ENCODE measurements at places on chromosomes 5 and 9. TPM values are rescaled to one million over a fixed set of nuclear protein-coding genes. Genes with fewer than 3 reads are reported as not detected.

GRCh38 chr5:173745123-173745522 lies 128.7 kb upstream of the BOD1 start:
- H3K4me1 ChIP-seq = peaks cover 4% of the 10 kb centered on the region
- no peak for DNase-seq
- no peaks in the 10 kb centered on the region for H3K27me3 ChIP-seq
- H3K27ac ChIP-seq = no peak overlapping the region
- H3K4me3 ChIP-seq = no peak overlapping the region

DNA sequence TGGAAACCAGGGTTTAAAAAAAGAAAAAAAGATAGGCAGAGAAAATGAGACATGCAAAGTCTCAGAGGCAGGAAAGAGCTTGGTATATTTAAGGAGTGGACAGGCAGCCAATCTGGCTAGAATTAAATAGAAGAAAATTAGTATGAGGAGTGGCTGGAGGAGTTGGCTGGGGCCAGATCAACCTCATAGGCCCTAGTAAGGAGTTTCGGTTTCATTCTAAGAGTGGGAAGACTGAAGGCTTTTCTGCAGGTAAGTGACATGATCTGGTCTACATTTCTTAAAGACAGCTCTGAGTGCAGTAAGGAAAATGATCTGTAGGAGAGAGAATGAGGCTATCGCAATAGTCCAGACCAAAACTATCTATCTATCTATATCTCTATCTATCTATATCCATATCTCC lies 27.5 kb downstream of the ADRB2 start:
- H3K27ac ChIP-seq = no peak overlapping the region
- H3K4me1 ChIP-seq = peaks cover 8% of the 10 kb centered on the region
- no peak for DNase-seq
- no peak overlapping the region for H3K4me3 ChIP-seq
- no peaks in the 10 kb centered on the region for H3K27me3 ChIP-seq

- no peak overlapping the region for H3K4me3 ChIP-seq
- H3K27me3 ChIP-seq = peaks cover 4% of the 10 kb centered on the region
- DNase-seq = no peak
Observed at GRCh38 chr9:81588148-81588871, 101.0 kb downstream of the TLE1 start.

PCDHB10 gene
- total RNA-seq = not detected

Data from activated naive CD4-positive, alpha-beta T cell treated with anti-CD3 and anti-CD28 coated beads for 36 hours (primary cell).